Naive B cell (primary cell): ENCODE measurements at places on chromosomes 13 and 19. TPM values are rescaled to one million over a fixed set of nuclear protein-coding genes. Genes with fewer than 3 reads are reported as not detected.

DNA sequence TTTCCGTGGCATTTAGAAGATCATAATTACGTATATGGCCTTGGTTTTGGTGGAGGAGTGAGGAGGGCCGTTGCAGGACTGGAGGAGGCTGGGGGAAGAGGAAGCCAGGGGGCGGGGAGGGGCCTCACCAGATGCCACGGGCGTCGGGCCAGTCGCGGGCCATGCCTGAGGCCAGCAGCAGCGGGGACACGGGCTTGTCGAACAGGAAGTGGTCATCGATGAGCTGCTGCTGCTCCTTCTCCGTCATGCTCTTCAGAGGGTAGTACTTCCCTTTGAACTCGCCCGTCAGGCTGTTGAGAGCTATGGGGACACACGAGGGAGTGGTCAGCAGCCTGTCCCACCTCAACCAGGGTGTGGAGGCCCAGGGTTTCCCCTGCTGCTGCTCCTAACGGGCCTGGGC lies 11.1 kb downstream of the CKM start:
- H3K4me3 ChIP-seq, result no peak overlapping the region
- no peak overlapping the region for H3K27ac ChIP-seq
- H3K4me1 ChIP-seq, result no peaks in the 10 kb centered on the region
- H3K36me3 ChIP-seq, result no peaks in the 10 kb centered on the region
- H3K27me3 ChIP-seq, result no peaks in the 10 kb centered on the region

PPM1N gene
- 3.0 TPM for polyA plus RNA-seq

DNA sequence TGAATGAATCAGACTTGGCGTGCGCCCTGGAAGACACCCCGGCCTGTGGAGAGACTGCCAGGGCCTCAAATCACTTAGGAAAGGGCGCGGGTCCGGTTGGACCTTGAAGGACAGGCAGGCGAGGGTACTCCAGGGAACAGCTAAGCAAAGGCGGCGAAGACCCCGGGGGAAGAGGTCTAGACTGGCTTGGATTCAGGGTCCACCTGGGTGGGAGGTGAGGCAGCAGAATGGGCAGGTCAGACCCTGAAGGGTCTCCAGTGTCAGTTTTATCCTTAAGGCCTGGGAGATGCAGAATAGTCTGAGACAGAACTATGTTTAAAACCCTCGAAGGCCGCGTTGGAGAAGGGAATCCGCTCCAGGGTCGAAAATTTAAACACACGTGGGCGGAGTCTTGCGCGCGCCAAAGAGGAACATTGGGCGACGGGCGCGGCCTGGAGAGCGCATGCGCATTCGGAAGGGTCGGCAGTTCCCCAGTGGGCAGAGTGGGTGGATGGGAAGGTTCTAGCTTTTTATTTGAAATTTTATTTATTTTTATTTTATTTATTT lies 567 bp upstream of the SMG9 start:
- H3K27ac ChIP-seq, result peak overlapping the region; percentile 99
- H3K27me3 ChIP-seq, result no peaks in the 10 kb centered on the region
- peak; percentile 65 for DNase-seq
- H3K36me3 ChIP-seq, result peaks cover under 1% of the 10 kb centered on the region

FBXO17 gene
- not detected for polyA plus RNA-seq

SLC6A16 gene
- 8.8 TPM for polyA plus RNA-seq

DNA sequence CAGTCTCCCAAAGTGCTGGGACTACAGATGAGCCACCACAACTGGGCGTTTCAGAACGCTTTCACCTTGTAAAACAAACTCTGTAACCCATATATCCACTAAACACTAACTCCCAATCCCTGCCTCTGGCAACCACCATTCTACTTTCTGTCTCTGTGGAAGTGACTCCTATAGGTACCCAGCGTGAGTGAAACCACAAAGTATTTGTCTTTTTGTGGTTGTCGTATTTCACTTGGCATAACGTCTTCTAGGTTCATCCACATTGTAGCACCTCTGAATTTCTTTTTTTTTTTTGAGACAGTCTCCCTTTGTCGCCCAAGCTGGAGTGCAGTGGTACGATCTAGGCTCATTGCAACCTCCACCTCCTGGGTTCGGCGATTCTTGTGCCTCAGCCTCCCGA lies 44.8 kb downstream of the BRD4 start:
- peak overlapping the region; percentile 91 for H3K4me3 ChIP-seq
- peak overlapping the region; percentile 66 for H3K27ac ChIP-seq
- no peaks in the 10 kb centered on the region for H3K27me3 ChIP-seq

MYBPC2 gene
- 1.2 TPM for polyA plus RNA-seq

GRCh38 chr13:114149774-114150740 lies 17.6 kb upstream of the RASA3 start:
- H3K4me1 ChIP-seq, result peaks cover 47% of the 10 kb centered on the region
- H3K27me3 ChIP-seq, result peaks cover 10% of the 10 kb centered on the region
- DNase-seq, result no peak
- H3K4me3 ChIP-seq, result no peak overlapping the region

DNA sequence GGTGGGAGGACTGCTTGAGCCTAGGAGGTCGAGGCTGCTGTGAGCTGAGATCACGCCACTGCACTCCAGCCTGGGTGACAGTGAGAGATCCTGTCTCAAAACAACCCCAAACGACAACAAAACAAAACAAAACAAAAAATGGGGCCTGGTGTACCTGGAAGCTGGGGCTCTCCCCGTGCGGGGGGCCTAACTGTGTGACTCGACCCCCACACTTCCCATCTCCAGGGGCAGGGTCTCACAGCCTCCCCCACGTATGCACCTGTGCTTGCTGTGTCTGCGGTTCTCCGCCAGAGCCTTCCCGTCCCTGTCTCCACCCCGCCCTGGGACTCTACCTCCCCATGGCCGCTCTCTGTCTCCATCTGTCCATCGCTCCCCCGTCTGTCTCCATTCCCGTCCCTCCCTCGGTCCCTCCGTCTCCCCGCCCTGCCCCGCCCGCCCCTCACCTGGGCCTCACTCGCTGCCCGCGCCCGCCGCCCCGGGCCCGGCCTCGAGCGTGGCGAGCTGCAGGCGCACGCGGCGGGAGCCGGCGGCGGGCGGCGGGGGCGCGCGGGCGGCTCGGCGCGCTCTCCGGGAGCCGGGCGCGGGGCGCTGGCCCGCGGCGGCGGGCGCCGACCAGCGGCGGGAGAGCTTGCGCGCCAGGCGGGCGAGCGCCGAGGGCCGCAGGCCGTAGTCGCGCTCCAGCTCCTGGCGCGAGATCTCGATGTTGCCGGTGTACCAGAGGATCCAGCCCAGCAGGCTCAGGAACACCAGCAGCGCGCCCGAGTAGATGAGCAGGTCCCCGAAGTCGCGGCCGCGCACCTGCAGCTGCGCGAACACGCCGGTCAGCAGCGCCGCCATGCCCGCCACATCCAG lies 587 bp downstream of the TMEM238 start:
- peaks cover 4% of the 10 kb centered on the region for H3K36me3 ChIP-seq
- H3K4me3 ChIP-seq, result peak overlapping the region; percentile 91
- H3K4me1 ChIP-seq, result peaks cover 58% of the 10 kb centered on the region
- DNase-seq, result peak; percentile 31
- peak overlapping the region; percentile 93 for H3K27ac ChIP-seq
- H3K27me3 ChIP-seq, result no peaks in the 10 kb centered on the region

DNA sequence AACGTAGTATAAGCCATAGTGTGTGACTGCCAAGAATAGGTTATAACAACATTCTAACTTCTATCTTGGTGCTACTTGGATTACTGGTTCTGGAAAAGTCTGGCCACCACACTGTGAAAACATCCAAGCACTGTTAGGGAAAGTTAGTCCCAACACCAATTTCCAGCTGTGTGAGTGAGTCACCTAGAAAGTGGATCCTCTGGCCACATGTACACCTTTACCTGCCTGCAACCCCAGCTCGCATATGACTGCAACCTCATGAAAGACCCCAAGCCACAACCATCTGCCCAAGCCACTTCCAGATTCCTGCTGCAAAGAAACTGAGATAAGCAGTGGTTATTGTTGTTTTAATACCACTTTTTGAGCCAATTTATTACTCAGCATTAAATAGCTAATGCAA lies 404.5 kb downstream of the KCTD12 start:
- H3K27me3 ChIP-seq, result no peaks in the 10 kb centered on the region
- H3K36me3 ChIP-seq, result no peaks in the 10 kb centered on the region
- H3K27ac ChIP-seq, result no peak overlapping the region
- no peak overlapping the region for H3K4me3 ChIP-seq
- no peak for DNase-seq

FPR2 gene
- polyA plus RNA-seq, result not detected

- peaks cover 10% of the 10 kb centered on the region for H3K27me3 ChIP-seq
- H3K36me3 ChIP-seq, result peaks cover 7% of the 10 kb centered on the region
- DNase-seq, result no peak
- peaks cover 6% of the 10 kb centered on the region for H3K4me1 ChIP-seq
These were observed 8.1 kb downstream of the ANO8 start for GRCh38 chr19:17326595-17326966.

ZNF460 gene
- 14.6 TPM for polyA plus RNA-seq

SH2D3A gene
- 27.9 TPM for polyA plus RNA-seq

DNA sequence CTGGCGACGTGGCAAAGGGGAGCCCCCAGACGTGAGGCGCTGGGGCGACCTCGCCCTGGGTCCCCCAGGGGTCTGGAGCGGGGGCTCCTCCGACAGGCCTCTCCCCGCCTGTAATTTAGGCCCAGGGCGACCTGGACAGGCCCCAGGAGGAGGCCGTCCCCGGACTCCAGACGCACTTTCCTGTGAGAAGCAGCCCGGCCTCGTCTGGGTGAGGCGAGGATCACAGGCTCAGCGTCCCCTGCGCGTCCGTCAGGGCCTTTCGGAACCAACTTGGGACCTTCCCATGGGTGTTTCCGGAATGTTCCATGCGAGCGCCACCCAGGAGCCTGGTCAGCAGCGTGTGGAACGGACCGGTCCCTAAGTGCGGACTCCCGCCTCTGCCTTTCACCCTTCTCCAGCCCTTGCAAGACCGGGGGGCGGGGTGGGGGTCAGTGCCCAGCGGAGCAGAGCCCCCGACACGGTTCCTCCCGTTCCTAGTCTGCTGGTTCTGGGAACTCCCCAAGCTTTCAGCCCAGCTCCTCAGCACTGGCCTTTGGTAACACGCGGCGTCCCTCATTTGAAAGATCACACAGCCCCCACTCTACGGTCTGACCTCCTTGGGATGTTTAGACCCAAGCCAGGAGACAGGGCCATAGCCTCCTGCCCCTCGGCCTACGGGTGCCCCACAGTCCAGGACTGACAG lies 1.1 kb upstream of the GRTP1 start:
- DNase-seq, result no peak
- H3K4me1 ChIP-seq, result peaks cover 4% of the 10 kb centered on the region
